Ascending aorta (tissue), 2 donors: ENCODE measurements at places on chromosomes 11 and 22. TPM values are rescaled to one million over a fixed set of nuclear protein-coding genes. Genes with fewer than 3 reads are reported as not detected.

Gene SH3BP1
- total RNA-seq: 33.7 TPM

Gene IGSF22
- total RNA-seq: not detected

Gene GRIK4
- not detected for total RNA-seq

Gene RASSF10
- total RNA-seq: not detected

Gene SHANK3
- 128 TPM for total RNA-seq

Gene FBLN1
- total RNA-seq: 580 TPM

Gene PIM3
- total RNA-seq: 269 TPM

GRCh38 chr11:12496181-12497025 lies 119.0 kb downstream of the PARVA start:
- DNase-seq: no peak

DNA sequence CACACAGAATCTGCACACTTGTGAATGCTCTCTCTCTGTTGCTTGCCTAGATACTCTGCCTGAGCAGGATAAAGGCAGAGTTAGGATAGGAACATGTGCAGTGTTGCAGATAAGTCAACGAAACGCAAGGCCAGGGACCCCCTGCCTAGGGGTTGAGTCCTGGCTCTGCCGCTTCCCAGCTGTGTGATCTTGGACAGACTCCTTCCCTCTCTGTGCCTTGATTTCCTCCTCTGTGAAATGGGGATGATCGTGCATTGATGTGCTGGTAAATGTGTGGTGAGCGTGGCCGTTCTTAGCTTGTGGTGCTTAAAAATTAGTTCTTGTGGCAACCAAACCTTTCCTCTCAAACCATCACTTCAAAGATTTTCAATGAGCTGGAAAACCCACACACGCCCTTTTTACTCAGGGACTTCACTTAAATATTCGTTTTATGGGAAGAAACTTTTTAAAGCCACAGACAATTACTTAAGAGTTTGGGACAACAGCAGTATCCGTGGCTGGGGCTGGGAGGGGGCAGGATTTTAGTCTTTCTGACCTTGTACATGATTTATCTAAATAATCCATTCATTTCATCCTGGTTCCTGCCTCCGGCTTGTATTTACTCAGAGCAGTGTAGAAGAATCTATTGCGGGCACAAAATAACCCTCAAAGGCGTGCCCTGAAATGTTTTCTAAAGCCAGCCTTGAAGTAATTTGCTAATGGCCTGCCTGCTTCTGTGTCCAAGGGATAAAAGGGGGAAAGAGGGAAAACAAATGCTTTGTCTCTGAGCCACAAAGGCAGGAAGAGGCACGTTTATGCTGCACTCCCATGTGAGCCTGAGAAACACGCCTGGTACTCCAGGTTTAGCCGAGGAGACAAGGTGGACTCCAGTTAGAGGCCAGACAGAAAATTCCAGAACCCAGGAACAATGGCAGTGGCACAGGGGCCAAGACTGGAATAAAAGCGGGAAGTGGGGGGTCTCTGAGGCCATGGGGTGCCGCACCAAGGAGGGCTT lies 85.0 kb upstream of the CRYBB3 start:
- no peak for DNase-seq

DNA sequence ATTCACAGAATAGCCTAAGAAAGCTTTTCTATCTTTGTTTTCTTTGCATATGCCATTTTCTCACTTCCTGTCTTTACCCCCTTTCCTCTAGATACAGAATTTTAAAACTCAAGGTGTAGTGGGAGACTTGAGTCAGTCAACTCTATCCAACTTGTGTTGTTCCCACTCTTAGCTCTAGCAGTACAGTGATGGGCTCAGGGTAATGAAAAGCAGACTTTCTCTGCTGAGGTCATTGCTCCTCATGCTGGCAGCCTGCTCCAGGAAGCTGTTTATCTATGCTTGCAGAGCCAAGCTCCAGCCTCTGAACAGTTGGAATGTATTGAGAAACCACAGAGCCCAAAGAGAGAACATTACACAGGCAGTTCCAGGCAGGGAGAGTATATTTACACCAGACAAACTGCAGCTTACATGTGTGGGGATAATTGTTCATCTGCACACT lies 68.1 kb downstream of the CSTPP1 start:
- peak; percentile 80 for DNase-seq

DNA sequence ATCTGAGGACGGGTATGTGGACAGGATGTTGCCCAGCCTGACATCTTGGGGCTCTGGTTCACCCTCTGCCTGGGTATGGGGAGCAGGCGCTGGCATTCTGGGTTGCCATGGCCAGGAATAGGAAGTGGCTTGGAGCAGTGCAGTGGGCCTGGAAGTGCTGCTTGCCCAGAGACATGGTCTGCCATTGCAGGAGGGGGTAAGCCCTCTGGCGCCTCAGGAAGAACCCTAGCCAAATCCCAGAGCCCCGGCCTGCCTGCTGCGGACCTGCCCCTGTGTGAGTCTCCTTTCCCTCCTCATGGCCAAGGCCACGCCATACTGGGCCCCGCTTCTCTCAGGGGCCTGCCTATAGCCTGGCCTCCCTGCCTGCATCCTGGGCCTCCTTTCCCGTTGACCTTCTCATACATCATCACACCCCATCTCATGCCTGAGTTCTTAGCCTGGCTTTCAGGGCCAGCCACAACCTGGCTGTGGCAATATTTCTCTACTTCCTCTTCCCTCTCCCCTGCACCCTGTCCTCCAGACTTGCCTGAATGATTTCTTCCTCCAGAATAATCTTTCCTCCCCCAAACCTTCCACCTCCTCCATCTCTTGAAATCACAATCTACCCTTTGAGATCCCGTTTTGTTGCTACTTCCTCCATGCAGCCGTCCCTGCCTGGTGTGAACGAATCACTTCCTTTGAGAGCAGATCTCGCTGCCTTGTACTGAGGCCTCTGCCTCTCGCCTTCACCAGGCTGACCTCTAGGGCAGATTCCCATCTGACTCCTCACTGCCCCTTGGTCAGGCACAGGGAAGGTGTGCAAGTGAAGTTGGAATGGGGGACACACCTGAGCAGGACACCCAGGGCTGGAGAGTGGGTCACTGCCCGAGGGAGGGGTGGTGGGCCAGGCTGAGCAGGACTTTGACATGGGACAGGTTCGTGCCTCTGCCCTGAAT lies 5.2 kb downstream of the CAPN5 start:
- peak; percentile 62 for DNase-seq

DNA sequence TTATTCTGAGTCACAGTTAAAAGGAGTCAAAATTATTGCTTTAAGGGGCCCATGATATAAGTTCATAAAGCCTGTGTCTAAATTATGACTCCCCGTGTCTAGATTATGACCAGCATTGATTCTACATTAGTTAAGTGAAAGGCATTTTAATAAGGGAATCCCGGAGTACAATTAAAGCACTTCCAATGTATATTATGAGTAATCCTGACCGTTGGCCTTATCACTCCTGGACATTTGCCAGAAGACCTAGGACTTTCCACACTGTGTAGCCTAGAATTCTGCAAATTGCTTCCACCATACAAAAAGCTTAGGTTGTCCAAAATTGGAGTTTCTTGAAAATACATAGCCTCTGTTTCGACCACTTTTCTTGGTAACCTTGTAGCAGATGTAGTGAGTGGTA lies 1292.6 kb downstream of the LRRC4C start:
- DNase-seq: no peak

GRCh38 chr11:119473901-119474681 lies 51.1 kb upstream of the THY1 start:
- peak; percentile 33 for DNase-seq

GRCh38 chr11:75029836-75030631 lies 41.3 kb downstream of the NEU3 start:
- DNase-seq: no peak

DNA sequence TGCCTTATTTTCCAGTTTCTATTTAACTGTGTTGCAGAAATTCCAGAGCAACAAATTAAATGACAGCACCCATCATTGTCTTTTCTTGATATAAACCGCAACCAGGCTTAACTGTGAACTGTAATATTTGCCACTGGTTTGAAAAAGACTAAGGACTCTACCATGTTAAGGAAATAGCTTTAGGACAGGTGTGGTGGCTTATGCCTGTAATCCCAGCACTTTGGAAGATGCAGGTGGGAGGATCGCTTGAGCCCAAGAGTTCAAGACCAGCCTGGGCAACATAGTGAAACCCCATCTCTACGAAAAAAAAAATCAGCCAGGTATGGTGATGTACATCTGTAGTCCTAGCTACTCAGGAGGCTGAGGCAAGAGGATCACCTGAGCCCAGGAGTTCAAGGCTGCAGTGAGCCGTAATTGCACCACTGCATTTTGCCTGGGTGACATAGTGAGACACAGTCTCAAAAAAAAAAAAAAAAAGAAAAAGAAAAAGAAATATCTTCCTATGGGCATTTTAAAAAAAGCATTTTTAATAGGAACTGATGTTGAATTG lies 28.8 kb downstream of the HIRA start:
- no peak for DNase-seq

DNA sequence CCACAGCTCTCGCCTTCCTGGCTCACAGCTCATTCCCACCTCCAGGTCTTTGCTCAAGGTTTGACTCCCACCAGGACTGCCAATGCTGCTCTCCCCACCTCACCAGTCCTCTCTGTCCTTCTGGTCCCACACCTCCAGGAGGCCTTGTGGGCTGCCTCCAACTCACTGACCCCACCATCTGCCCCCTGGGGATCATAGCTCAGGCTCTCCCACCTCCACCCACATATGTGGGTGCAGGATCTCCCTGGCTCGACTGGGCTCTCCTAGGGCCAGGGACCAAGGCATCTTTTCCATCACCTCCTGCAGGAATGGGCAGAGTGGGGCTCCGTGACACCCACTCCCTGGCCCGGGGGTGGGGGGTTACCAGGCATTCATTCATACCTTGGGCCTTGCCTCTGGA lies 13.8 kb upstream of the SSTR3 start:
- DNase-seq: no peak

GRCh38 chr22:40541300-40541699 lies 95.2 kb downstream of the MRTFA start:
- no peak for DNase-seq

DNA sequence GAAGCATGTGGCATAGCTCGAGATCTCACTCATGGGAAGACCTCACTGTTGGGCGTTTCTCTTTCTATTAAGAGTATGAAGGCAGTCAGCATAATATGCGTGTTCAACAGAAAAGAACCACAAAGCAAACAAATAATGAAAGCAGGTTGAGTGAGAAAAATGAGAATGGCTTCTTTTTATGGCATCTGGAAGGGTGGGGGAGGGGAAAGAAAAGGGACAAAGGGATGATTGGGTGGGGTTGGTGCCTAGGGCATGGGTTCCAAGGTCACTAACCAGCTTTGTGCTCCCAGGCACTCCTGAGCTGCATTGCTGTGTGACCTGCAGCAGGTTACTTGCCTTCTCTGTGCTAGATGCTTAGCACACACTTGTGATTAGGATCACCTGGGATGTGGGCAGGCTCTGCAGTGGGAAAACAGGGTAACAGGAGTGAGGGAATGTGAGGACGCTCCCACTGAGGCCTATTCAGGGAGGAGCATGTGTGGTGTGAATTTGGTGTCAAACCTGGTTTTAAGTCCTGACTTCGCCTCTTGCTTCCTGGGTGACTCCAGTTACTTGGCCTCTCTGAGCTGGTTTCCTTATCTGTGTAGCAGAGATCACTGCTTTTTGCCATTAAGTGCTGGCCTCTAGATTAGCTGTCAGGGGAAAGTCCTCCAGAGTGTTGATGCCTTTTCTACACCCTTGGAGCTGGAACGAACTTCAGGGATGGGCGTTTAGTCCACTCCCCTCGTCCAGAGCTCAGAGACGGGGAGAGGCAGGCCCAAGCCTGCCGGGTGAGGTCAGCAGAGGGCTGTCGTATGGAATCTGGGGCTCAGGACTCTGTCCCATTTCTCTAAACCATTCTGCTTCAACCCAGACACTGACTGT lies 74.8 kb downstream of the KIAA1671 start:
- no peak for DNase-seq
